ENCODE measurements at places on chromosomes 5 and 9. TPM values are rescaled to one million over a fixed set of nuclear protein-coding genes. Genes with fewer than 3 reads are reported as not detected.

Gene SARDH
- 0.88 TPM for total RNA-seq

Gene AGXT2
- total RNA-seq, result not detected

Gene FAM169A
- total RNA-seq, result 5.0 TPM

Gene CYSRT1
- total RNA-seq, result 0.62 TPM
